Smooth muscle cell of the brain vasculature (primary cell): ENCODE measurements at places on chromosomes 16 and 17.

DNA sequence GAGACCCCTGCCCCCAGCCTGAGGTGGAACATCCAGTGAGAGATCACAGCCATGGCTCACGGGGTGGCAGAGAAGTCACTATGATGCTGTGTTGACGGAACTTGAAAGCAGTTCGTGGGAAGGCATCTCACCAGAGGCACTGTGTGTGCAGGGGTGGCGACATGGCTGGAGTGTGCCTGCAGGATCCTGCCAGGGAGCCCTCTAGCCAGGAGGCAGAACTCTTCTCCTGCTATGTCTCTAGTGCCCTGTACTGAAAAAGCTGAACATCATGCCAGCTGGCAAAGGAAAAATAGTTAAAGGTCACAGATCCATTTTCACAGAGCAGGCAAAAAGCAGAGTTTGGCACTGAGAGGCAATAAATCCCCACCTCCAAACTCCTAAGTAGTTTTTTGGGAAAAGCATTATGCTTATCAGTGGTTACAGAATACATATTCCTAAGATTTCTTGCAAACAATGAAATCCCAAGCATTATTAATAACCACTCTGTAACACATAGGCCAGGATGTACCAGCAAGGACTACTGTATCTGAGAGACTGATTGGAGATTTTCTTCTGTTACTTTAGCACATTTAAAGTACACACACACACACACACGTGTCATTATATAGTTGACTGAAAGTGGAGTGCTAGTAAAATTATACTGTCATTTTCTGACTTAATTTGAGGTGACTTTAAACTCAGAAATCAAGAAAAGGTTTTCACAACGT lies 36.8 kb downstream of the TNRC6C start:
- no peak for DNase-seq

GRCh38 chr17:69949973-69950695 lies 124.9 kb upstream of the KCNJ16 start:
- DNase-seq = no peak

DNA sequence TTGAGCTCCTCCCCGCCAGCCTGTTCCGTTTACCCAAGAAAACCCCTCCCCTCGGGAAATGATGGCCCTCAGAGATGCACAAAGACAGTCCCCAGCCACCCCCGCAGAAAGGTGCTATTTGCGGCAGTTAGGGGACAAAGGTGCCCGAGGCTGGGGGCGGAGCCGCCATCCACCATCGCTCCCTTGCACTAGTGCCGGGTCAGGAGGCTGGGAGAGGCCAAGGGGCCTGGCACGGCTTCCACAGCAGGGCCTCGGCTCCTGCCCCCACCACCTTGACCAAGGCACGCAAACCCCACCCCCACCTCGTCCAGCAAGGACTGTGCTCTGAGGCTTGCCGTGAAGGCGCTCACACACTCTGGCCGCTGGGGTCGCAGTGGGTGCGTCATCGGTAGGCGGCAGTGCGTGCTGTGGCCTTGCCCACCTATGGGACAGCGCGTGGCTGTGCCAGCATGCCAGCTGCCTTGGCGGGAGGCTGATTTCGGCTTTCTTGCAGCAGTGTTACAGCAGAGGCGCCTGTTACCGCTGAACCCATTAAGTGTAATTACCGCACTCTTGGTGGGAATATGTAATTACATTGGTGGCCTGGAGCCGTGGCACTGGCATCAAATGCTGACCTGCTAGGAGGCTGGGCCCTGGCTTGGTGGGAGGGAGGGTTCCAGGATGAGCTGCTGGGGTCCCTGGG lies 31.8 kb downstream of the TPSG1 start:
- DNase-seq = no peak

DNA sequence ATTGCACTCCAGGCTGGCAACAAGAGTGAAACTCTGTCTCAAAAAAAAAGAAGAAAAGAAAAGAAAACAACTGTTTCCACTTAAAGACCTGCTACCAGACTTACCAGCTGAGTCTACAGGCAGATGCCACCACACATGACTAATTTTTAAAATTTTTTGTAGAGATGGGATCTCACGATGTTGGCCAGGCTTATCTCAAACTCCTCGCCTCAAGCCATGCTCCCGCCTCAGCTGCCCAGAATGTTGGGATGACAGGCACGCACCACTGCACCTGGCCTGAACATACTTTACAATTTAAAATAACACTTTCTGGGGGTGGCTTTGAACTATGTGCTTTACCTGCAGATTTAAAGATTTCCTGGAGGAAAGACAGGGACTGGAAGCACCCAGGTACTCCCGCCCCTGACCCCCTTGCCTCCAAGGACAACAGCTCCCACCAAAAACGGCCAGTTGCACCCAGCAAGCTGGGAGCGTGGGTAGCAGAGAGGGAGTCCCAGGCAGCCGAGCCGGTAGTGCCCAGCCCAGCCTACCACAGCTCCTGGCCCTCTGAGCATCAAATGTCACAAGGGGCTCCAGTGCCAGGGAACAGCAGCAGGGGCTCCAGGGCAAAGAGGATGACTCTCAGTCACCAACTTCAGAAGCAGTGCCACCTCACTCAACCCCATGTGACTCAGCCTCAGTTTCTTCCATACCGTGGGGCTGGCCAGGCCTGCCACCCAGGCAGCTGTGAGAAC lies 262.9 kb downstream of the PARN start:
- no peak for DNase-seq

DNA sequence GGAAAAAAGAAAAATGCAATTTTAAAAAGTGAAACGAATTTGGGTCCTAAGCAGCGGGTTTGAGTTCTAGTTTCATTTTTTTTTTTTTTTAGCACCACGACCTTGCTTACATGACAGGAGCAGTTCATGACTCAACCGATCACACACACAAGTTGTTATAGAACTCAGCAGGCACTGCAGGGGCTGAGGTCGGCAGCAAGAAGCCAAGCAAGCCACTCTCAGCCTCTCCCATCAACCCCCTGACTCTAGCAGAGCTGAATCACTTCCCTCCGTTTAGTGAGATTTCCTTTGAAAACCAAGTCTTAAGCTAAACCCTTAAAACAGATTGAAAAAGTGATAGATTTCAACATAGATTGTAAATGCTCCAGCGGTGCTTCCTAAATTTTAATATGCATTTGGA lies 520.8 kb downstream of the HAPSTR1 start:
- no peak for DNase-seq

- DNase-seq = no peak
Observed at GRCh38 chr17:59149841-59150511, 5.0 kb downstream of the SKA2 start.

DNA sequence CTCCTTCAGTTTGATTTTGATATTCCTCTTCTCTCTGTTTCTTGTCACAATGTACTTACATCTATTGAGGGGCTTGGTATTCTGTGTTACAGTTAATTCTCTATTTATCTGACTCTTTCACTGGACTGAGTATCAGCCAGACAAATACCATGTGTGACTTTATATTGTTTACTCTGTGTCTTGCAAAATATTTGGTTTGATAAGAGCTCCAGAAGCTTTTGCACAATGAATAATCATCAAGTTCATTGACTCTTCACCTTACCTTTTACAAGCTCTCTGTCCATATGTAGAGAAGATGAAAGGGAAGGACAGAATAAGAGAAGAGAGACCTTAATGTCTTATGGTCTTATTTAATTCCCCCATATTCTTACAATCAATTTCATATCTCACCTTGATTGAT lies 877.7 kb upstream of the CDH8 start:
- DNase-seq = no peak

- no peak for DNase-seq
Observed at GRCh38 chr17:75785016-75785890, 647 bp downstream of the UNK start.

GRCh38 chr17:73536700-73537605 lies 107.3 kb downstream of the SDK2 start:
- DNase-seq = no peak

- no peak for DNase-seq
Observed at GRCh38 chr17:32345951-32346600, 3.9 kb upstream of the ZNF207 start.

GRCh38 chr17:58312021-58312630 lies 16.5 kb downstream of the TSPOAP1 start:
- DNase-seq = no peak

GRCh38 chr16:84874004-84874435 lies 54.2 kb downstream of the CRISPLD2 start:
- no peak for DNase-seq

- no peak for DNase-seq
Observed at GRCh38 chr17:57120814-57121213, 35.8 kb downstream of the AKAP1 start.

DNA sequence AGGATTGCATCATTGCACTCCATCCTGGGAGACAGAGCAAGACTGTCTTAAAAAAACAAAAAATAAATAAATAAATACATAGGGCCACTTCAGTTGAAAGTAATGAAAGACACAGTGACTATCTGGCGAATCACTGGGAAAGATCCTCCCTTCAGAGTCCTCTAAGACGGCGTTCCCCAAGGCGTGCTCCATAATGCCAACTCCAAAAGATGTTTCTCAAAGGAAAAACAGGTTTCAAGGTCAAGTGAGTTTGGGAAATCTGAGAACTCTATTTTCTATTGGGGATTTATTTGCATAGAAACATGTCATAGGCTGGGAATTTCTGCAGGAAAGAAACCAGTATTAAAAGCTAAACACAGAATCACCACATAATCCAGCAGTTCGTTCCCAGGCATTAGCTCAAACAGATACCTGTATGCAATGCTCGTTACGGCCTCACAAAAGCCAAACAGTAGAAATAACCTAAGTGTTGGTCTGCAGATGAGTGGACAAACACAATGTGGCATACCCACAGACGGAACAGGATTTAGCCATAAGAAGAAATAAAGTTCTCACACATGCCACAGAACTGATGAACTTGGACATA lies 7.9 kb downstream of the KLHDC4 start:
- DNase-seq = no peak

- DNase-seq = no peak
Observed at GRCh38 chr17:71234349-71234748, 886.5 kb upstream of the SOX9 start.

- no peak for DNase-seq
Observed at GRCh38 chr17:2937331-2938003, 125.9 kb downstream of the OR1D5 start.

- no peak for DNase-seq
Observed at GRCh38 chr16:54363766-54364165, 77.2 kb upstream of the IRX3 start.

GRCh38 chr17:19943026-19943425 lies 34.6 kb downstream of the AKAP10 start:
- DNase-seq = no peak

GRCh38 chr16:1078579-1079021 lies 6.1 kb downstream of the SSTR5 start:
- no peak for DNase-seq

- no peak for DNase-seq
Observed at GRCh38 chr17:73271072-73271471, 9.4 kb upstream of the CPSF4L start.

- no peak for DNase-seq
Observed at GRCh38 chr17:82545071-82545462, 25.5 kb downstream of the FOXK2 start.

DNA sequence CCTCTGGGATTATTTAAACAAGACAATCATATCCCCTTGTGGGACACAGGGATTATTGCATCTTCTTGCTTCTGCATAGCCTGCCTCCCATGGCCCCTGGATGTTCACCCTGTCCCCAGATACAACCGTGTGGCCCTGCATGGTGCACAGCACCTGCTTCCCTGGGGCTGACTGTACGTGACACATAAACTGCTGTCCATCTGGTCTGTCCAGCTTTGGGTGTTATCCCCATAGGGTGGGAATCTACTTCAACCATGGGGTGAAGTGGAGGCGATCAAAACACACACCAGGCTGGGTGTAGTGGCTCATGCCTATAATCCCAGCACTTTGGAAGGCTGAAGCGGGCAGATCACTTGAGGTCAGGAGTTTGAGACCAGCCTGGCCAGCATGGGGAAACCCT lies 138.8 kb downstream of the XYLT1 start:
- DNase-seq = no peak

DNA sequence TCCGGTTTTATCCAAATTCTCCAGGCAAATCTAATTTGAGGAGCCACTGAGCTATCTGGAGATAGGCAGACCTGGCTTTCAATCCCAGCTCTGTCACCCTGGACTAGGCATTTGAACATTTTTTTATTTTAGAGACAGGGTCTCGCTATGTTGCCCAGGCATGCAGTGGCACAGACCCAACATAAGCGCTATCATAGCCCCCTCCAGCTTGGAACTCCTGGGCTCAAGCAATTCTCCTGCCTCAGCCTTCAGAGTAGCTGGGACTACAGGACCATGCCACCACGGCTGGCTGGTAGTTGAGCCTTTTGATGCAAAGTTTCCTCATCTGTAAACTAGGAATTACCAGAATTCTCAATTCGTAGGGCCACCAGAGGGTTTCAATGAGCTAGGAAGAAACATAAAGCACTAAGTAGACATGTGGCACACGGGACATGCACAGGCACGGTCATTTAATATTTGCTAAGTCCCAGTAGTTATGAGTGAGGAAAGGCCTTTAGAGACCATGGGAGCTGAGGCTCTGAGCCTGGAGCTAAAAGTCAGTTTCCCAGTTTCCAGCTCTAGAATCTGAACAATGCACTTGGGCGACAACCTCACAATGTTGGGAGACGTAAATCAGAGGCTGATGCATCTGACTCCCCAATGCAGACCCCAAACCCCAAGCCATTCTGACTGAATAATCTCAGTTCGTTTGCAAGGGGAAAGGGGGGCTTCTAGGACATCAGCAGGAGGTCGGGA lies 1.1 kb downstream of the ELOB start:
- no peak for DNase-seq

GRCh38 chr17:44197980-44198720 lies 1.5 kb downstream of the ATXN7L3 start:
- DNase-seq = no peak

DNA sequence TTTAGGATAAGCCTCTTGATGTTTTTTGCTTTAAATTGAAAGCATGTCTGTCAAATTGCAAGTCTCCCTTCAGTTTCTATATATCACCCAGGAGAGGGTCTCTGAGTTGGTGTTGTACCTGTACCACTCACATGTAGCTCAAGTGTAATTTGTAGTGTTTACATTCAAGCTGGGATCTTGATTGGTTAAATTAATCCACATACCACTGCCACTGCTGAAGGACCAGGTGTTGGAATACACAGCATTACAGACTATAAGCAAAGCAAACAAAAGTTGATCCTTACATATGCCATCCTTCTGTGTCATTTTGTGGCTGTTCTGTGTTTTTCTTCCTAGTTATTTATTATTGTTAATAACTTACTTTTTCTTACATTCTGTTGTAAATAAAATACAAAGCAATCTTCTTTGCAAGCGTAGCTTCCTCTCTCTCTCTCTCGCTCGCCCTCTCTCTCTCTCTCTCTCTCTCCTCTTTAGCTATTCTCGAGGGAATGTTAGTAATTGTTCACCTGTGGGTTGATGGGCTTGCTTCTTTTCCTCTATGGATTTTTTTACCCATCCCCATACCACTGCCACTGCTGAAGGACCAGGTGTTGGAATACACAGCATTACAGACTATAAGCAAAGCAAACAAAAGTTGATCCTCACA lies 20.8 kb upstream of the NOL11 start:
- no peak for DNase-seq

DNA sequence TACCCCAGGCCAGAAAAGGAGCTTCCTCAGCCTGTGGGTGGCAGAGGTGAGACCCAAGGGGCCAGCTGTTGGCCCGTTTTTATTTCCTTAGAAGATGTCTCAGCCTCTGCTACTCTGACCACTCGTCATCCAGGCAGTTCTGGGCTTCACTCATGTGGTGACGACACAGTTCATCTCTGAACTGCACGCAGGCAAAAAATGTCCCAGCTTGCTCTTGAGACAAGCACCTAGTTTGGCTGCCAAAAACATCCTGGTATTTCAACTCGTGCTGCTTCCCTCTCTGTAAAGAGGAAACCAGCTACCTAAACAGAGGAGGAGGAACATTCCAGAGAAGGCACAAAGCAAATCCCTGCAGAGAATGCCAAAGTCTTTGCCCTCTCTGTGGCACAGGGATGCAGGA lies 125.7 kb downstream of the XYLT1 start:
- DNase-seq = no peak

- DNase-seq = no peak
Observed at GRCh38 chr17:28612531-28612930, 1.5 kb downstream of the RSKR start.
